Skin of body (tissue), 3 donors: ENCODE measurements at places on chromosomes 2 and 18. TPM values are rescaled to one million over a fixed set of nuclear protein-coding genes. Genes with fewer than 3 reads are reported as not detected.

CPLX4 gene
- total RNA-seq: not detected

- DNase-seq: no peak
Observed at GRCh38 chr18:6211174-6211504, 203.6 kb downstream of the L3MBTL4 start.

FAM117B gene
- total RNA-seq: 7.1 TPM

- DNase-seq: peak; percentile 58
Observed at GRCh38 chr2:189393440-189394111, 47.7 kb upstream of the WDR75 start.

DNA sequence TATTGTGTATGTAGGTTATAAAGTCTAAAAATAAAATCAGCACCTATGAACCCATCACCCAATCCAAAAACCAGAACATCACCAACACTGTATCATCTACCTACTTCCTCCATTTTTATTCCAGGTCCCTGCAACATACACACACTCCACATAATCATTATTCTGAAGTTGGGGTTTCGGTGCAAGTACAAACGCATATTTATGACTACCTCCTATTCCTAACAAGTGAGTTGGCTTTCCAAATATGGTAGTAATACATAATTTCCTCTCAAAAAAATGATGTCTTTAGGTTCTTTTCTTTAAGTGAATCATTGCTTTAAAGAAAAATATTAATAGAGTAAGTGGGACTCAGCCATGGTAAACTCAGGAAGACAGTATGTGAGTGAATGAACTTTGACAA lies 3.3 kb downstream of the ACVR1 start:
- no peak for DNase-seq

DNA sequence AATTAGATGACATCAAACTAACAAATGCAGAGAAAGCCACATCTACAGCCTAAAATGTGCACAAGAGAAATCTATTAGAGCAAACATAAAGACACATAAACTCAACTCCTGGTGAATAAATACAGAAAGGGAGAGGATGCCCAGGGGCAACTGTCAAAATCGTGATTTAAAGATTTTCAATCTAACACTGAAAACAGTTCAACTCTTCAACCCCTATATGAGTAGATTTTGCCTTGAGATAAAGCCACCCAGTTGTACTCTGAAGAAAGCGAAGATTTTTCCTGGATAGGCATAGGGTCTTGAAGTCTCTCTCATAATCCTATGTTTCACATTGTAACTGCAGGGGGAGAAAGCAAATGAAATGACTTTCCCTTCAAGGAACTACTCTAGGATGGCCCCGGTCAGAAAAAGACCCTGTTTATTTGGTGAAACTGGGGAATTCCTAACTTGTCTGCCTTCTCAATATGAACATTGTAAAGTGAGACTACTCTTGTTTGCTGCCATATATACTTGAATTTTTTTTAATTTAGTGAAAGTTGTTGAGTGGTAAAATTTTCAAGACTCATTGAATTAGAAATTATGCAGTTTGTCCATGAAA lies 226.7 kb downstream of the ERBB4 start:
- DNase-seq: no peak

- DNase-seq: no peak
Observed at GRCh38 chr2:3480352-3481010, 38.9 kb downstream of the ADI1 start.

- no peak for DNase-seq
Observed at GRCh38 chr2:191711621-191712020, 33.7 kb downstream of the NABP1 start.

GRCh38 chr2:45020439-45020838 lies 11.2 kb upstream of the SIX2 start:
- DNase-seq: no peak

DNA sequence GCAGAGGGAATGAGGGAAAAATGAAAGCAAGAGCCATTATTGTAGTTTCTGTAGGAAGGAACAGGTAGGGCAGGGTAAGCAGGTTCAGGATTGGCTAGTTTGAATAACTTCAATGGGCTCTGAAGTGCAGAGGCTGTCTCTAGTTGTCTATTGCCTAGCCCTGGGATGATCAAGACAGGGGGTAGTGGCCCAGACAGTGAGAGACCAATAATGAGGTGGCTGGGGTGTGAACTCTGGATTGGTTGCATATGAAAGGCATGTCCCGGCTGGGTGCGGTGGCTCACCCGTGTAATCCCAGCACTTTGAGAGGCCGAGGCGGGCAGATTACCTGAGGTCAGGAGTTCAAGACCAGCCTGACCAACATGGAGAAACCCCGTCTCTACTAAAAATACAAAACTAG lies 67.5 kb upstream of the SLC38A11 start:
- DNase-seq: no peak

DNA sequence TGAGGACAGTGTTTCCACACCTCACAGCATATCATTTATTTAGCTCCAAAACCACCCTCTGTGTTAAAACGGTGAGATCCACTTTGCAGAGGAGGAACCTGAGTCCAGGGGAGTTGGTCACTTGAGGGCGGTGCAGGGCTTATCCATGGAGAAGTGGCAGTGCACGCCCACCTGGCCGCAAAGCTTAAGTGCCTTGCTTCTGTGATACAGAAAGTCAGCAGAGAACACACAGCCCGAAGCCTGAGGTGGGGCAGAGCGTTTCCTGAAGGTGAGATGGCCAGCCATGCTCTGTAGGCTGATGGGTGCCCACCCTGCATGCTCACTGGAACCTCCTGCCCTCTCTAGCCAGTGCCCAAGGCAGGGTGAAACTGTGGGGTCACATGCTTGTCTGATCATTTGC lies 87.3 kb downstream of the SH3RF3 start:
- no peak for DNase-seq

- no peak for DNase-seq
Observed at GRCh38 chr2:172848519-172848918, 112.9 kb downstream of the RAPGEF4 start.

GRCh38 chr2:127342101-127342500 lies 45.7 kb downstream of the MAP3K2 start:
- no peak for DNase-seq

B3GNT7 gene
- total RNA-seq: 1.4 TPM

DNA sequence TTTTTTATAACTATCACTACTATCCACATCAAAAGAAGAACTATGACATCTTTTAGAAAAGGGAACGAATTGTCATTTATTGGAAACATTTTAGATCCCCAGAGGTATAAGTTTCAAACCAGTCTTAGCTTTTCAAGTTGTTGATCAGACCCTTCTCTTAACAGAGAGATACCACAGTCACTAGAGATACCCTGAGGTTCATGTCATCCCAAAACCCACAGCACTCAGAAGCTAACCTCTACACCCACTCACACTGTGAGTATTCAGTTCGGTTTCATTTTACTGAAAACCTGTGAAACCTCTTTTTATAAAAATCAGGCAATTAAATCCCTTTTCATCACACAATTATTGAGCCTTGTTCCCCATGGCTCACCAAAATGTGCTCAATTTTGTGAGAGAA lies 156.2 kb downstream of the DTNA start:
- no peak for DNase-seq

- no peak for DNase-seq
Observed at GRCh38 chr2:199223791-199224190, 233.9 kb downstream of the SATB2 start.

DNA sequence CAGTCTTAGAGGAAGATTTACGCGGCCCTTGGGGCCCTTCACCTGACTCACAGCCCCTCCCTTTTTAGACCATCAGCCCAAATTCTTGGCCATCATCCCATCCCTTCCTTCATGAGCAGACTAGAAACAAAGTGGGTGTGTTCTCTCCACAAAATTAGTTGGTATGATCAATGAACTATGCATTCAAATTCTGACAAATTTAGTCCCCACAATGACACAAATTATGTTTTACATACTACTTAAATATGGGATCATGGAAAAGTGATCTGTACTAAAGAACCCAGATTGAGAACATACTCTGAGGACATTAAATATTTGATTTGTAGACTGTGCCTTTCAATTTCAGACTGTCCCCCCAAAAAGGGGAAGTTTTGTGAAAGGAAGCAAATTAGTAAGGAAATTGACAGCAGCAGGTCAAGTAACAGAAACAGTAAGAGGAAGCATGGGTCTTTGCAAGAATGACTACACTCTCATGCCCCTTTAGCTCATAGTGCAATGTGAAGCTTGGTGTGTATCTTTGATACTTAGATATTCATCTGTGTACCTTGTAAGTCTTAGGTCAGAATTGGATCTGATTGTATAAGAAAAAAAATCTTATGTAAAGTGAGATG lies 2.2 kb upstream of the MAPRE2 start:
- no peak for DNase-seq

FTCDNL1 gene
- 2.2 TPM for total RNA-seq
